ENCODE measurements at places on chromosomes 2 and 18.

DNA sequence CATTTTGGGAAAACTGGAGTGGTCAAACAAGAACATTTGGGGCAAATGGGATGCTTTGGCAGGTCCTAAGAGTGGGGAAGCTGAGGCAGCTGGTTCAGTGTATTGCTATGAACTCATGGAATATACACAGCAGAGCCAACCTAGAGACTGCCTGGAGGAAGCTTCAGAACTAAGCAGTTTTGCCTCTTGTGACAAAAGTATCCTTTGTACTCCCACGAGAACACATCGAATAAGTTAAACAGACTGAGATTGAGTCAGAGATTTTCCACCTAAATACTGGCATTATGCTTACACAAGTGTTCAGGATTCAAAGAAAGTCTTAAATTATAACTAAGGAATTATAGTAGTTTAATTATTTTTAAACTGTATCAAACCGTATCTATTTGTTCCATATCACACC, 5.2 kb upstream of the ARMC9 start:
- no peak for DNase-seq

GRCh38 chr2:161316701-161317100, 8.5 kb downstream of the PSMD14 start:
- DNase-seq, result no peak

DNA sequence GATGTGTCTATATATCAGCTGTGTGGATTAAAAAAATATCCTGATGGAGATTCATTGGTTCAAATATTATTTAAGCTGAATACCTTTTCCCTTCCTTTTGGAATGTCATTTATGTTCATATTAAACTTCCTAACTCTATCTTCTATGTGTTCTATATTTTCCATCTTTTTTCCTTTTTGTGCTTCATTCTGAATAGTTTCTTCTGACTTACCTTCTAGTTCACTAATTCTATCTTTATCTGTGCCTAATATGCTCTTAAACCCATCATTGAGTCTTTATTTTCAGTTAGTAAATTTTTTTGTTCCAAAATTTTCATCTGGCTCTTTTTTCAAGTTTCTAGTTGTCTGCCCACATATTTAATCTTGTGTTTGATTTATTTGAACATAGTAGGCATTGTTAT, 219.4 kb upstream of the STON1 start:
- no peak for DNase-seq

GRCh38 chr2:45085487-45085886, 76.2 kb upstream of the SIX2 start:
- DNase-seq, result no peak

DNA sequence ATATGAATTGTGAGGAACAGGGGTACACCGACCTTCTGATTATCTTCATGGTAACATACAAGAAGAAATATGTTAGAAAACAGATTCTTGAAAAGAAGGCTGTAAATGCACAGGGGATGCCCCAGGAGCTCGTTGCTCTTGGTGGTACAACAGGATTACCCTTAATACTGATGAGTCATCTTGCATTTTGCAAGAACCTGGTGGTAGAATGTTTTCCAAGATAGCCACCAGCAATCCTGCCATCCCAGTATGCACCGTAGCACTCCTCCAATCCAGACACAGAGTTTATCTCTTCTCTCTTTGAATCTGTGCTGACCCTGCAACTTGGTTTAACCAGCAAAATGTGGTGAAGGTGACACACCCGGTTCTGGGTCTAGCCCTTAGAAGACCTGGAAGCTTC, 238.3 kb downstream of the EN1 start:
- peak; percentile 38 for DNase-seq

- DNase-seq, result peak; percentile 8
These were observed 528.3 kb downstream of the CMPK2 start for GRCh38 chr2:6337472-6337820.

DNA sequence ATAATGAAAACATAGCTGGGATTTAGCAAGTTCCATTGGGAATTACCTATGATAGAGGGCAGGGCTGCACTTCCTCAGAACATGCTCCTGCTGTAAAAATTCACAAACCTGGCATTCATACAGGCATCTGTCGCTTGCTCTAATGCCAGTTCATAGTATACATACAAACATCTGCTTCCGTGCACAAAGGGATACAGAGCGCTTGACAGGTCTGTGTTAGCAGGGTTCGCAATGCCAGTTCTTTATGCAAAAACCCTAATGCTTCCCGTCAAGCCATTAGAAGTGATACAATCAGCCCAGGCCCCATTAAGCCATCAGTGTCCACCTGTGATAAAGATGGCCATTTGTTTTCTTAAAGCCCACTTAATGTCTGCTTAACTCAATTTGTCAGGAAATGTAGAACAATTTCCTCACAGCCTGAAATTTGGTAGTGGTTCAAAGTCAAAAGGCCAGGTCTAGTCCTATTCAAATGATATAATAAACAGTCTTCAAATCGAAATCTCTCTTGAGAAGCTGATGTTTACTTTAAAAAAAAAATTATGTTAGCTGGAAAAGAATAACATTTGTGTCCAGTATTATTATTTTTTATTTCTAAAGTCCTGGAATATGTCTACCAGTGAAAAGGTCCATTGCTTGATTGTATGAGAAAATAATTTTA, 556.3 kb downstream of the ARHGAP15 start:
- no peak for DNase-seq

- no peak for DNase-seq
These were observed 35.7 kb downstream of the STK39 start for GRCh38 chr2:168211664-168212163.

DNA sequence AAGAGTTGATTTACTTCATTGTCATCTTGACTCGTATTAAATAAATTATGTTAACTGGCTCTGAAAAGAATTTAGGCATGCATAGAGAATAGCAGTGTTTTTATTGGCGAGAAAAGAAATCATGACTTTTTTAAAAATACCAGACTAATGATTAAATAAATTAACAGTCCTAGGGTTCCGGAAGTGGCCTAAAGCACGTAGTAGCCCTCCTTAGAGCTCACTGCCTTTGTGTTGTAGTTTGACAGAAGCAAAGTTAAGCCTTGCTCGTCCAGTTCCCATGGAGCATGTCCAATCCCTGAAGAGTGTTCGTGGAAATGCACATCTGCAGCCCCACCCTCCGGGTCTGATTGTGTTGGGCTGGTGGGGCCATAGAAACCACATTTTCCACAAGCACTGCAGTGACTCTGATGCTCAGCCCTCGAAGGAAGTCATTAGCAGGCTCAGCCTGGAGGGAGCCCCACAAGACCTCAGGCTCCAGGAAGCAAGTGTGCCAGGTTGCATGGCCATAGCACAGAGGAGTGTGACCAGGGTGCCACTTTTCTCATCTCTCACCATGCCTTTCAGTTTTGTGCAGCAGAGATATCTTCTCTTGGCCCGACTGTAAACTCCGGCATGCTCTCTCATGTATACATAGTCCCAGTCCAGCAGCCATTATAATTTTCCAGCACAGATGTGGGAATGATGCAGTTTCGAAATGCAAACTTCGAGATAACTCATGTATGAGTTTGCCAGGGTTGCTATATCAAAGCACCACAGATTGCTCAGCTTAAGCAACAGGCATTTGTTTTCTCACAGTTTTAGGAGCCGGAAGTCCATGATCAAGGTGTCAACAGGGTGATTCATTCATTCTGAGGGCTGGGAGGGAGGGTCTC, 188.6 kb upstream of the SH3BP4 start:
- no peak for DNase-seq

DNA sequence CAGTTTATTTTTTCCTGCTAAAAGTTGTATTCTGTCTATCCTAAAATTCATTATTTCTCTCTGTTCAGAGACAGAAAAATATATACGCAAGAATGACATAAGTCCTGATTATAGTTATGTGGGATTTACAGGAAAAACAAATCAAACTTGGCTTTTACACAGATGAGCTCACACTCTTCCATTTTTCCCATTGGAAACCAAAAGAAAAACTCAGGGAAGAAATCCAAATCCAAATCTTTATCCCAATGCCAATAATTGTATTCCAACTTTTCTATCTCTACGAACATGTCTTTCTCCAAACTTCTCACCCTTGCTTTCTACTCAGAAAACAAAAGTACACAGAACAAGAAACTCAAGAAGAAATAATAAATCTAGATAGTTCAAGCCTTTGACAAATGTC, 249.1 kb upstream of the TMEFF2 start:
- no peak for DNase-seq

- no peak for DNase-seq
These were observed 314.7 kb upstream of the GULP1 start for GRCh38 chr2:187976986-187977333.

DNA sequence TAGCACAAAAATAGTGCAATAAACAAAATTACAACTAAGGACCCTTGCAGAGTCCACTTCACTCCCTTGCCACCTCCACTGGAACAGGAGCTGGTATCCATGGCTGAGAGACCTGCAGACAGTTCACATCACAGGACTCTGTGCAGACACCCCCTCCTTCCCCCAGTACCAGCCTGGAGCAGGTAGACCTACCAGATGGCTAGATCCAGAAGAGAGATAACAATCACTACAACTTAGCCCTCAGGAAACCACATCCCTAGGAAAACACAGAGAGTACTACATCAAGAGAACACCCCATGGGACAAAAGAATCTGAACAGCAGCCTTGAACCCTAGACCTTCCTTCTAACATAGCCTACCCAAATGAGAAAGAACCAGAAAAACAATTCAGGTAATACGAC, 49.8 kb downstream of the FBXO15 start:
- DNase-seq, result no peak

GRCh38 chr18:28153485-28154065, 23.4 kb downstream of the CDH2 start:
- DNase-seq, result no peak

GRCh38 chr2:172893111-172893510, 157.5 kb downstream of the RAPGEF4 start:
- no peak for DNase-seq

- no peak for DNase-seq
These were observed 979.6 kb upstream of the CDH2 start for GRCh38 chr18:29156531-29156930.

DNA sequence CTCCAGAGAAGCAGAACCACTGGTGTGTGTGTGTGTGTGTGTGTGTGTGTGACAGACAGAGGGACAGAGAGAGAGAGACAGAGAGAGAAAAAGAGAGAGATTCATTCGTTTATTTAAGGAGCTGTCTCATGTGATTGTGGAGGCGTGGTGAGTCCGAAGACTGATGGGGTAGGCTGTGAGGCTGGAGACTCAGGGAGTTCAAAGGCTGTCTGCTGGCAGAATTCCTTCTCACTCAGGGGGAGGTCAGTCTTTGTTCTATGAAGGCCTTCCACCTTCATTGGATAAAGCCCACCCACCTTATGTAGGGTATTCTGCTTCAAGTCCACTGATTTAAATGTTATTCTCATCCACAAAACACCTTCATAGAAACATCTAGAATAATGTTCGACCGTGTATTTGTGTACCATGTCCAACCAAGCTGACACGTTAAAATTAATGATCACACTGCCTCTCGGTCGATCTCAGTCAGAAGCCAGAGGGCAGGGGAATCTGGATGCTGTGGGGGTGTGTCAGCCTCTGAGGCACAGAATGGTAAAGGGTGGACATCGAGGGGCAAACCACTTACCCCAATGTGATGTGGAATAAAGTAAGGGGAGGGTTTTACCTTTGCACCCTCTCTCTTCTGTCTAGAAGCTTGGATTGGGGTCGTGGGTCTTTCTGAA, 275.6 kb downstream of the SLC4A3 start:
- DNase-seq, result peak; percentile 17

- DNase-seq, result no peak
These were observed 57.5 kb downstream of the PAX3 start for GRCh38 chr2:222241128-222241870.

GRCh38 chr18:69957747-69958146, 10.1 kb upstream of the CD226 start:
- no peak for DNase-seq

- no peak for DNase-seq
These were observed 95.2 kb upstream of the KLF7 start for GRCh38 chr2:207260947-207261346.

- no peak for DNase-seq
These were observed 92.1 kb downstream of the ACKR3 start for GRCh38 chr2:236661762-236662110.

- no peak for DNase-seq
These were observed 79.0 kb downstream of the COLEC12 start for GRCh38 chr18:421247-422155.

GRCh38 chr2:98385050-98385699, 38.9 kb downstream of the CNGA3 start:
- peak; percentile 88 for DNase-seq

- DNase-seq, result no peak
These were observed 23.0 kb upstream of the TNP1 start for GRCh38 chr2:216882876-216883275.

GRCh38 chr2:97354576-97354975, 235.1 kb downstream of the ANKRD36B start:
- no peak for DNase-seq

GRCh38 chr18:9334973-9335696, 562 bp downstream of the TWSG1 start:
- DNase-seq, result peak; percentile 75

GRCh38 chr2:109479804-109480203, 134.0 kb downstream of the SEPTIN10 start:
- DNase-seq, result no peak

- no peak for DNase-seq
These were observed 46.9 kb downstream of the DNMT3A start for GRCh38 chr2:25294573-25295462.

DNA sequence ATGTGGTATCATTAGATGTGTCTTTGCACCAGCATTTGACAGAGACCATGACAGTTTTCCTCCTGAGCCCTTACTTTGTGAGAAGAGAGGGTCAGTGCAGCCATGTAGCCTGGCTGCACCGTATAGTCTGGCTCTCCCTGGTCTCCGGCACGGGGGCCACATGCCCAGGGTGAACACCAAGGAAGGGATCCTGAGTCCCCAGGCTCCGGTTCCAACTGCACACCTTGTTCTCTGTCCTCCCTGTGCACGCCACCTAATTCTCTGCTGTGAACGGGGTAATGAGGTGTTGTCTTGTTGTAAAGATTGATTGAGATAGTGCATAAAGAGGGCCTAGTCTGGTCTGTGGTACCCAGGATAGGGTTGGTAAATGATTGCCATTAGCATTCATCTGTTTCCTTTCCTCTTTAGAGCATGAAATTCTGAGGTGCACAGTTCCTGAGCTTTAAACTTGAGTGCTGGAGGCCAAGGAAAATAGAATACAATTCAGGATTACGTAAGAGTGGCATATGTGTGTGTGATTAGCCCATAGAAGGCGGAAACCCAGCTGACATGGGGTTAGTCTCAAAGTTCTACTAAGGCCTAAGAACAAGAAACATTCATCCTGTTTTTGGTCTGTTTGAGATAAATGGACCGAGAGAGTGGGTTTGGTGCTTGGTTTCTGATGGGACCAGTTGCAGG, 55.5 kb downstream of the NCK2 start:
- peak; percentile 32 for DNase-seq

DNA sequence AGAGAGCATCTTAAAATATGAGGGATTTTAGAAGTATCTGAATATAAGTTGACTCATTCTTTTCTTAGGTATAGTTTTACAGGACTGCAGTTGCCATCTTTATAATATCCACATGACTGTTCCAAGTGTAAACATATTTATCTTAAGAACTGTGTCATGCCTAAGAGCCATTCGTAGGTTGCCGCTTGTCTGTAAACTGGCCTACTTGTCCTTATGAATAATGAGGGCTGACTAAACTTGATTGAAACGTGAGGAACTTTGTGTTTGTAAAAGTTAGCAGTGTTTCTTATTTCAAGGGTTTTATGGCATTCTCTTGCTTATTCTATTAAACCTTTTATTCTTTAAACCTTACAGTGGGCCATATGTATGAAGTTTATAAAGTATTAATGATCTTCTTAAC, 99.6 kb downstream of the MAP3K20 start:
- peak; percentile 35 for DNase-seq
